T-cell (primary cell): ENCODE measurements at places on chromosomes 16 and 17.

- no peaks in the 10 kb centered on the region for H3K36me3 ChIP-seq
- no peak overlapping the region for H3K4me3 ChIP-seq
- H3K27ac ChIP-seq: no peak overlapping the region
- no peaks in the 10 kb centered on the region for H3K4me1 ChIP-seq
- no peak for DNase-seq
These were observed 190.3 kb downstream of the RBFOX3 start for GRCh38 chr17:79420318-79421243.

- H3K4me1 ChIP-seq: peaks cover 2% of the 10 kb centered on the region
- no peak for DNase-seq
- peaks cover 10% of the 10 kb centered on the region for H3K36me3 ChIP-seq
- H3K4me3 ChIP-seq: no peak overlapping the region
- no peak overlapping the region for H3K27ac ChIP-seq
These were observed 59.6 kb downstream of the SMG6 start for GRCh38 chr17:2243953-2244352.

DNA sequence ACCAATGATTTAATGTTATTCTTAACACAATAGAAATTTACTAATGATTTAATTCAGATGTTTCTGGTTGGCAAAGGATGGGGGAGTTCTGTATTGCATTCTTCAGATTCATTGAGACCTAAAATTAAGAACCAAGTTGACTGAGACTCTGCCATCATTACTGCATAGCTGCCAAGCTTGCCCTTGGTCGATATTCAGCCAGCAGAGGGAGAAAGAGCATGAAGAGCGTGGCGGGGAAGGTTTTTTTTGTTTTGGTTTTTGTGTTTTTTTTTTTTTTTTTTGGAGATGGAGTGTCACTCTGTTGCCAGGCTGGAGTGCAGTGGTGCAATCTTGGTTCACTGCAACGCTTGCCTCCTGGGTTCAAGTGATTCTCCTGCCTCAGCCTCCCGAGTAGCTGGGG lies 659.4 kb upstream of the EEF2KMT start:
- H3K27ac ChIP-seq: no peak overlapping the region
- no peaks in the 10 kb centered on the region for H3K36me3 ChIP-seq
- H3K4me1 ChIP-seq: no peaks in the 10 kb centered on the region
- no peak overlapping the region for H3K4me3 ChIP-seq
- no peaks in the 10 kb centered on the region for H3K27me3 ChIP-seq

DNA sequence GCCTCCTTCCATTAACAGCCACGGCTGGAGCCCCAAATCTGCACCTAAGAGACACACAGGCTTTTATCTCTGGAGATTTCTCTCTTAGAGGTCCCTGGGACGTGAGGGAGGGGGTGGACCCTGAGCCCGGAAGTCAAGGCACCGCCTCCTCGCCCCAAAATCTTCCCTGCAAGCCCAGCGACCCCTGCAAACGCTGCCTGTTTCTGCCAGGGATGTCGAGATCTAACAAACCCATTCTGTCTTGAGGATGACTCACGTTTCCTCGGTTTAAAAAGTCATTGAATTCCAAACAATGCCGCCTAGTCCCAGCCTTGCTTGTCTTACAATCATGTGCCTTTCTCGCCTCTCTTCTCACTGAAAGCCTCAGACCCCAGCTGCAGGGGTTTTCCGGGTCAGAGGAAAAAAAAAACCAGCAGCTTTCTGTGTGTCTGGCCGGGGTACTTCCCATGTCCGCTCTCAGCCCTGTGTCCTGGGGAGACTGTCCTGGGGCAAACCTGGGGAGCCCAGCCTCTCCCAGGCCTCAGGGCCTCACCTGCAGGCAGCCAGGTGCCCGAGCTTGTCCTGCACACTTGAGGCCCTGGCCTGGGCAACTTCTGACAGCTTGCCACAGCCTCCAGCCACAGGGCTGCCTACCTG lies 15.4 kb downstream of the ARL2BP start:
- no peaks in the 10 kb centered on the region for H3K27me3 ChIP-seq
- H3K27ac ChIP-seq: no peak overlapping the region
- no peaks in the 10 kb centered on the region for H3K36me3 ChIP-seq

DNA sequence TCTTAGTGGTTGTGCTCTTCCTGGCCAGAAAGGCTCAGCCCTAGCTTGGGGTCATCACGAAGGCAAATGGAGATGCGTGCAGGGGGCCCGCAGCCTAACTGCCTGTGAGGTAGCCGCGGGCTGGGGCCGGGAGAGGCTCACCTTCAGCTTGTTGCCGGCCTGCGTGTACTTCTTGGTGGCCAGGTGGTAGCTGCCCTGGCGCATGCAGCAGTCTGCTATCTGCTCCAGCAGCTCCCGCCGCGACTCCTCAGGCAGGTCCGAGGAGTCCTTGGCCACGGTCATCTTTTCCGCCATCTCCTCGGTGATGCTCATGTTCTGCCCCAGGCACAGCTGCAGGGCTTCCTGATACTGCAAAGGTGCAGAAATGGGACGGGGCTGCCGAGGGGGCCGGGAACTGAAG lies 13.0 kb upstream of the TMEM204 start:
- no peak for DNase-seq
- H3K4me3 ChIP-seq: no peak overlapping the region
- H3K4me1 ChIP-seq: peaks cover 6% of the 10 kb centered on the region
- no peak overlapping the region for H3K27ac ChIP-seq
- H3K36me3 ChIP-seq: peaks cover 8% of the 10 kb centered on the region

- no peak overlapping the region for H3K27ac ChIP-seq
- H3K4me3 ChIP-seq: no peak overlapping the region
- peaks cover 53% of the 10 kb centered on the region for H3K36me3 ChIP-seq
- no peak for DNase-seq
- H3K4me1 ChIP-seq: no peaks in the 10 kb centered on the region
These were observed 26.3 kb upstream of the CLEC18B start for GRCh38 chr16:74447578-74447977.

GRCh38 chr17:6107791-6108190 lies 37.6 kb downstream of the WSCD1 start:
- no peak overlapping the region for H3K27ac ChIP-seq
- no peaks in the 10 kb centered on the region for H3K36me3 ChIP-seq
- no peak for DNase-seq
- peaks cover 39% of the 10 kb centered on the region for H3K27me3 ChIP-seq
- no peak overlapping the region for H3K4me3 ChIP-seq

DNA sequence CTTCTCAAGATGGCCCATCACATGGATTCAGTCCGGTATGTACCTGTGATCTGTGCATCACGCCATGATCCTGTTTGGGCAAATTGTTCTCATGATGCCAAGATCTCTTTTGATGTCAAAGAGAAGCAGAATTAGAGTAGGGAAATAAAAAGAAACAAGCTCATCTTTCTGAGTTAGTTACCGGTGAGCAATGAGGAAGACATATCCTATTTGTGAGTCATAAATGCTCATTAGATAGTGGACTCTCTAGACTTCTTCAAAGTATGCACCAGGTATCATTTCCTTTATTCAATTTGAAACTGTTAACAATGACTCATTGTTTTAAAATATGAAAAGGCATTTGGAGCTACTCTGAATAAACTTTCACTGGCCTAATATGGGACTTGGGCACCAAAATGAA lies 8.0 kb upstream of the KRTAP4-12 start:
- H3K4me3 ChIP-seq: no peak overlapping the region
- H3K27me3 ChIP-seq: no peaks in the 10 kb centered on the region
- no peaks in the 10 kb centered on the region for H3K36me3 ChIP-seq
- peaks cover 5% of the 10 kb centered on the region for H3K4me1 ChIP-seq
- DNase-seq: no peak

DNA sequence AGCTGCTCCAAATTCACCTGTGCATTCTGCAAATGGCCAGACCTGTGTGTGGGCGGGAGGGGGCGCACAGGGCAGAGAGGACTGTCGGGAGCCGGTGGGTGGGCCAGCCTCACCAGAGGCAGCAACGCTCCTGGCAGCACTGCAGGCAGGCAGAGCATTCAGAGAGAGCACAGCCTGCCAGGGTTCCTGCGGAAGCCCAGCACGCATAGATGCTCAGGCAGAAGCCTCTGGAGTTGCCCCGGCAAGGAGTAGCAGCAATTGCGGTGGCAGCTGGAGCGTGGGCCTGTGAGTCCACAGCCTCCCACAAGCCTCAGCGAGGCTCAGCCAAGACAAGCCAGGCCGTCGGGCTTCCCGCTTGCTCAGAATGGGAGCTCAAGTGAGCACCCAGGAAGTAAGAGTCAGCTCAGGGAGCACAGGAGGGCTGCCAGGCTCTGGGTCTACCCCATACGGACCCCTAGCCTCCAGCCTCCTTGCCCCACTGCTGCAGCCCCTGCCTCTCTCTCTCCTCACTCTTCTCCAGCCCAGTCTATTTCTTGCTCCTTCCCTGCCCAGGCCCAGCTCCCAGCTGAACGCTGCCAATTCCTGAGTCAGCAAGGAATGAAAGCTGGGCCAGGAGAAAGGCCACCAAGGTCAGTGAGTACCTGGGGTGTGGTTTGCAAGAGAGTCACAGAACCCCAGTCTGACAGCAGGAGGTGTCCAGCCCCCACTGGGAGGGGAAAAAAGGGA lies 9.6 kb downstream of the EMC6 start:
- peaks cover 17% of the 10 kb centered on the region for H3K4me1 ChIP-seq
- no peaks in the 10 kb centered on the region for H3K27me3 ChIP-seq
- H3K27ac ChIP-seq: no peak overlapping the region
- no peak for DNase-seq
- H3K4me3 ChIP-seq: no peak overlapping the region
- H3K36me3 ChIP-seq: peaks cover 12% of the 10 kb centered on the region

GRCh38 chr17:9522074-9522473 lies 53.5 kb downstream of the STX8 start:
- peaks cover 6% of the 10 kb centered on the region for H3K4me1 ChIP-seq
- no peak overlapping the region for H3K4me3 ChIP-seq
- no peaks in the 10 kb centered on the region for H3K36me3 ChIP-seq
- DNase-seq: no peak
- H3K27me3 ChIP-seq: no peaks in the 10 kb centered on the region

- H3K4me3 ChIP-seq: no peak overlapping the region
- no peak overlapping the region for H3K27ac ChIP-seq
- DNase-seq: no peak
- H3K4me1 ChIP-seq: no peaks in the 10 kb centered on the region
These were observed 9.2 kb upstream of the TBX4 start for GRCh38 chr17:61442878-61443474.

DNA sequence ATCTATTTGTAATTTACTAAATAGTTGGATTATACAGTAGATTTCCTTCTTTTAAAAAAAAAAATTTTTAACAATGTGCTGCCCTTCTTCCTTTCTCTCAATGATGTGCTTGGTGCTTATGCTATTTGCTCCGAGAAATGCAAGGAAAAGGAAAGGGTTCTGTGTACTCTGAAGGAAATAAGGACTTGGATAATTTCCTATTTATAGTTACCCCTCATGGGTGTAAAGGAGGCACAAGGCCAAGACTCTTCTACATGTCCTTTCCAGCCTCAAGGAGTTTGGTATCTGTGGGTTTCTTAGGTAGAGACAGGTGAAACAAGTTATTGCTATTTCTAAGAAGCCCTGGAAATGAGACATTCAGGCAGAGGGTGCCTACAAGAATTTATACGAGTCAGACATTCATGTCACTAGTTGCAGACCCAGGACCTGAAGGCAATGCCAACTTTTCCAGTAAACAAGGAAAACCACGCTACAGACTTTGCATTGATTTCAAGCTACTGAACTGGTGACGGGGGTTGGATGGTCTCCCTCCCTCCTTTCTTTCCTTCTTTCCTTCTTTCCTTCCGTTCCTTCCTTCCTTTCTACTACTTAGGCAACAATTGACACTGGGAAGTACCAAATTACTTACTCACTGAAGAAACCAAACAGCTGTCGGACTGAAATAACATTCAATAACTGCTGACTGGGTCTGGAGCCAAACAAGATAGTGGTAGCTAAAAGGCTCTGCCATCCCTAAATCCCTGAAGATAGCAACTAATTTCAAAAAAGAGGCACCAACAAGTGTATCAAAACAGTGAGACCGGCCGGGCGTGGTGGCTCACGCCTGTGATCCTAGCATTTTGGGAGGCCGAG lies 33.8 kb upstream of the GHDC start:
- DNase-seq: no peak
- H3K27ac ChIP-seq: no peak overlapping the region
- no peak overlapping the region for H3K4me3 ChIP-seq
- H3K4me1 ChIP-seq: no peaks in the 10 kb centered on the region

DNA sequence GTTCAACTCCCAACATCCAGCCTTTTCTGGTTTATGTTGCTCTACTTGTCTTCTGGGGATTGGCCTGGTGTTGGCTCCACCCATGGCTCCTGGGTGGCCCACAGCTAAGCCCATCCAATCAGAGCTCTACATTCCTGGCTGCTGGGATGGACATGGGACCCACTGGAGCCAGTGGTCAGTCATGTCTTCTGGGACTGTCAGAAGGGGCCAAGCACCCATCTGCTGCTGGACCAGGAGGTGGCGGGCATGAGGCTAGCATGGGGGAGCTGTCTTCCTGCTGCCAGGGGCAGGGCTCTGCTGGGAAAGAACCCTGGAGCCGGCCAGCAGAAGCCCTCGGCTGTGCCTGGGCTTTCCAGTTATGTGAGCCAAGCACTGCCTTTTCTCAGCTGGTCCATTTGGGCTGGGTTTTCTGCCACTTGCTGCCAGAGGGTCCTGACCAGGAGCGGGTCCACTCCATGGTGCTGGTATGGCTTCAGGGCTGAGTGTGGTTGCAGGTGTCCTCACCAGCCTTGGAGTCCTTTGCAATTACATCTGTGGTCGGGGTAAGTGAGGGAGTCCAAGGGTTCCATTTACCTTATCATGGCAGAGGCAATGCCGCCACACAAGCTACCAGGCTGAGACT lies 17.4 kb upstream of the ZNF469 start:
- H3K27ac ChIP-seq: no peak overlapping the region
- no peaks in the 10 kb centered on the region for H3K36me3 ChIP-seq
- no peak for DNase-seq
- no peaks in the 10 kb centered on the region for H3K4me1 ChIP-seq
- H3K27me3 ChIP-seq: peaks cover 38% of the 10 kb centered on the region

- no peak overlapping the region for H3K27ac ChIP-seq
- no peaks in the 10 kb centered on the region for H3K4me1 ChIP-seq
- no peak overlapping the region for H3K4me3 ChIP-seq
- H3K27me3 ChIP-seq: no peaks in the 10 kb centered on the region
These were observed 147.9 kb downstream of the HS3ST3B1 start for GRCh38 chr17:14448818-14449217.

DNA sequence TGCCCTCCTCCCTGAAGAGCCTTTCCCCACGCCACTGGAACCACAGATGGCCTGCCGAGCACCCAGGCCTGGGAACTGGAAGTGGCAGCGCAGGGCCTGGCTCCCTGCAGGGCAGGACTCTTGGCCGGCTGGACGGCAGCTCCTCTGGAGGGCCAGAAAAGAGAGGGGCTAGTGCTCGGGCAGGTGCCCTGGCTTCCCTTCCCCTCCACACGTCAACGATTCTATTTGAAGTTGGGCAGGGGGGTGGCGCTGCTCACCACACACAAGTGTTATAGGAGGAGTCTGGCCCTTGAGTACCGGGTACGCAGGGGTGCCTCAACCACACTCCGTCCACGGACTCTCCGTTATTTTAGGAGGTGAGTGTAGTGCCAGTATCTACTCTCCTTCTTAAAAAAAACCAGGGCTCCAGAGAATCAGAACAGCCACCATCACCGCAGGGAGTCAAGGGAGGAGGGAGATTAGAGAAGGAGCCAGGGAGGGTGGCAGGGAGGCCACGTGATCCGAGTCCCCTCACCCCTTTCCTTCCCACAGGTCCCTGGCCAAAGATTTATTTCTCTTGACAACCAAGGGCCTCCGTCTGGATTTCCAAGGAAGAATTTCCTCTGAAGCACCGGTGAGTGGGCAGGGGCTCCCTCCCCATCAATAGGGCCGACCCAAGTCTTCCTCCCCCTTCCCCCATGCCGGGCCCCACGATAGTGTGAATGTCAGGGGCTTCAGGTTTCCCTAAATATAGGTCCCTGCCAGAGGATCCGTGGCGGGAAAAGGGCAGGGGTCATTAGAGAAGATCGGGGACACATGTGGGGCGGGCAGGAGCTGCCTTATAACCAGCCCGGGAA lies 1.4 kb upstream of the ALDOA start:
- peak overlapping the region; percentile 96 for H3K4me3 ChIP-seq
- H3K27me3 ChIP-seq: no peaks in the 10 kb centered on the region
- DNase-seq: peak; percentile 46
- H3K36me3 ChIP-seq: peaks cover 8% of the 10 kb centered on the region
